Vein endothelial cell (primary cell): ENCODE measurements at places on chromosomes 11 and 22. TPM values are rescaled to one million over a fixed set of nuclear protein-coding genes. Genes with fewer than 3 reads are reported as not detected.

Gene MS4A18
- total RNA-seq = not detected in 2 replicates

Gene NLRX1
- 17.5 and 22.5 TPM in 2 replicates for total RNA-seq

Gene OR4D5
- not detected in 2 replicates for total RNA-seq

Gene PRR33
- not detected in 2 replicates for total RNA-seq

Gene PATE2
- 0.19 and 0.65 TPM in 2 replicates for total RNA-seq

Gene CNTF
- 2.9 and 3.5 TPM in 2 replicates for total RNA-seq

Gene ROBO3
- total RNA-seq = 20.5 and 50.6 TPM in 2 replicates

Gene TSGA10IP
- total RNA-seq = not detected in 2 replicates

Gene FOSL1
- total RNA-seq = 32.1 and 39.5 TPM in 2 replicates

Gene ATM
- 50.3 and 51.0 TPM in 2 replicates for total RNA-seq

Gene OR8I2
- total RNA-seq = not detected in 2 replicates

Gene SAA1
- not detected in 2 replicates for total RNA-seq

Gene PPP1CA
- 275 and 323 TPM in 2 replicates for total RNA-seq

Gene OR4D10
- not detected in 2 replicates for total RNA-seq

Gene PAX6
- under 0.01 TPM in 1 of 2 replicates, not detected in the other for total RNA-seq

Gene SHISAL1
- under 0.01 TPM in 2 replicates for total RNA-seq

Gene RNF215
- 22.4 and 23.5 TPM in 2 replicates for total RNA-seq

Gene TCN1
- 0.10 TPM in 1 of 2 replicates, not detected in the other for total RNA-seq

Gene OR4D11
- total RNA-seq = not detected in 2 replicates

Gene PRG3
- not detected in 2 replicates for total RNA-seq

Gene CD3E
- 0.33 TPM in 1 of 2 replicates, not detected in the other for total RNA-seq

Gene ANGPTL5
- total RNA-seq = 0.19 and 1.3 TPM in 2 replicates

Gene TUBA8
- total RNA-seq = 3.9 and 5.7 TPM in 2 replicates

Gene CDK2AP2
- 24.2 and 24.6 TPM in 2 replicates for total RNA-seq
